Stimulated activated CD4-positive, alpha-beta T cell treated with anti-CD3 and anti-CD28 coated beads, TNF-alpha, amount 100 ng/mL, for 1 hour (primary cell): ENCODE measurements at places on chromosomes 13 and 19.

DNA sequence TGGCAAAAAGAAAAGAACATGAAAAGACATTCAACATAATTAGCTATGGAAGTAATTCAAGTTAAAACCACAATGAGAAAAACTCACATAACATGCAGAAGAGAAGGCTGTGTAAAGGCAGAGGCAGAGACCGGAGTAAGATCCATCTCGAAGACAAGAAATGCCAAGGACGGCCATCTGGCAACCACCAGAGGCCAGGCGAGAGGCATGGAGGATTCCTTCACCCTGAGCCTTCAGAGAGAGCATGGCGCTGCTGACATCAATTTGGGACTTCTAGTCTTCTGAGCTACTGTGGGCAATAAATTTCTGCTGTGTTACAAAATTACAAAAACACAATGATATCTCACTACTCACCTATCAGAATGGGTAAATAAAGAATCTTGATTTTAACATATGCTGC, 381.0 kb downstream of the TSHZ3 start:
- no peak for DNase-seq

- DNase-seq, result no peak
Observed at GRCh38 chr19:38705197-38706019, 38.9 kb downstream of the CAPN12 start.

GRCh38 chr13:37383856-37384370, 214.7 kb downstream of the POSTN start:
- no peak for DNase-seq

- no peak for DNase-seq
Observed at GRCh38 chr13:79427265-79427664, 21.2 kb upstream of the RBM26 start.

DNA sequence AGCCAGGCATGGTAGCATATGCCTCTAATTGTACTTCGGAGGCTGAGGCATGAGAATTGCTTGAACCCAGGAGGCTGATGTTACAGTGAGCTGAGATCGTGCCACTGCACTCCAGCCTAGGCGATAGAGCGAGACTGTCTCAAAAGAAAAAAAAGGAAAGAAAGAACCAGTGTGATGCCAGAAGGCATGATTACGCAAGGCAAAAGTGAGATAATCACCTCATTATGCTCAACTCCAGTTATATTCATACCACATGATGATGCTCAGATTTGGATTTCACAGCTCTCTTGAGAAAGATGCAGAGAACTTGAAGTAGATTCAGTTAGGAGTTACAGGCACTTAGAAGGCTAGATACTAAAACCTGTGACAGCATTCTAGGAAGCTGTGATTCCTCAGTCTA, 21.8 kb downstream of the RCBTB1 start:
- DNase-seq, result no peak

DNA sequence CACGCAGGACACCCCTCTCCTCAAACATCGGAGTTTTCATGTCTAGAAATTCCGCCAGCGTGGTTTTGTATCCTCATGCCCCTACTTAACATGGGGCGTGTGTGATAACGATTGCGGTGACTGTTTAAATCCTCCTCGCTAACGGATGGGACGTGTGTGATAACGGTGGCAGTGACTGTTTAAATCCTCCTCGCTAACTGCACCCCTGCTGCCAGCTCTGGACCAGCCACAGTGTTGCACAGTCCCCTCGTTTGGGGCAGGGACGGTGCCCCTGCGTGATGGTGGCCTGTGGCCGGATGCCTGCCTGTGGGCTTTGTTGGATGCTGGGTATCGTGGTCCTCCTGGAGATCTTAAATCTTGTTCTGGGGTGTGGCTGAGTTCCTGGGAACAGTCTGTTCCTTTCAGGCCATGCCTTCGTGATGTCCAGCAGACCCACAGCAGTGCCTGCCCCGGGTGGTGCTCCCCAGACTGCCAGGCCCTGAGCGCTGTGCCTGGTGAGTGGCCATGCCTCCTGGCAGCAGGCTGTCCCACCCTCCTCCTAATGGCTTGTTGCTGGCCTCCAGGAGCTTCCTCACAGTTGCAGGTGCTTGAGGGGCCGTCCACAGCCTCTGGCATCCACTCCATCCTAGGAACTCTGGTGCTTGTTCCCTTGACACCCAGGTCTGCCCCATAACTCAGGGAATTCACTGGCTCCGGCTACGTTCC, 122.5 kb upstream of the MCF2L start:
- no peak for DNase-seq
